ENCODE measurements at places on chromosomes 4 and X.

GRCh38 chr4:25928379-25929297, 14.6 kb downstream of the SMIM20 start:
- DNase-seq: no peak

DNA sequence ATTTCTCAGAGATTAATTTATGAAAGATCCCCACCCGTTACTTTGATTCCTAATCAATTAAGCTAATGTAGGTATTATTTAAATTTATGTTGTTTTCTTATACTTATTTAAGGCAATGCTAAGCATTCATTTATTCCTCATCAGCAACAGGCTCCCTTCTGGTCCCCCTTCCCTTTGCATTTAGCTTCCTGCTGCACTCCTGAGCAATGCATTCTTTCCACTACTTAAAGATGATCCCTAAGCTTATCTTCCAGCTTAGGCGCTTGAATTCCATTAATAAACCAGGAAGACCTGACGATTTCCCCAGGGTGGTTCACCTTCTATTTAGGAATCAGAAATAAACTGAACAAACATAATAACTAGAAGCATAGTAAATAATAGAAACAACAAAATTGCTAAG, 1003.1 kb downstream of the FSTL5 start:
- no peak for DNase-seq

DNA sequence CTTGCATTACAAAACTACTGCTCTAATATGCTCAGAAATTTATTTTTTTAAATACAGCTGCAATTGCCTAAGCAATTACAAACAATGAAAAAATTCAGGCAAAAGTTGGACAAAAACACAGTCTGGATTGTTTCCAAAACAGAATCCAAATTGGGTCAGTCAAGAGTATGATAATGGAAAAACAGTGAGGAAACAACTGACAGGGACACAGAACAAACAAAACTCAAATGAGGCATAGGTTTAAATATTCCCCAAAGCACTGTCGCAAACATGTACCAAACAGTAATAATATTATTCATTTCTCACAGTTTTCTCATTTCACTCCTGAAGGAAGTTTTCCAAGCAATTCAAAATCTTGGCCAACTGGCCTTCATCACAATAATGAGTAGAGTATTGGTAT, 386.6 kb downstream of the CENPC start:
- no peak for DNase-seq

DNA sequence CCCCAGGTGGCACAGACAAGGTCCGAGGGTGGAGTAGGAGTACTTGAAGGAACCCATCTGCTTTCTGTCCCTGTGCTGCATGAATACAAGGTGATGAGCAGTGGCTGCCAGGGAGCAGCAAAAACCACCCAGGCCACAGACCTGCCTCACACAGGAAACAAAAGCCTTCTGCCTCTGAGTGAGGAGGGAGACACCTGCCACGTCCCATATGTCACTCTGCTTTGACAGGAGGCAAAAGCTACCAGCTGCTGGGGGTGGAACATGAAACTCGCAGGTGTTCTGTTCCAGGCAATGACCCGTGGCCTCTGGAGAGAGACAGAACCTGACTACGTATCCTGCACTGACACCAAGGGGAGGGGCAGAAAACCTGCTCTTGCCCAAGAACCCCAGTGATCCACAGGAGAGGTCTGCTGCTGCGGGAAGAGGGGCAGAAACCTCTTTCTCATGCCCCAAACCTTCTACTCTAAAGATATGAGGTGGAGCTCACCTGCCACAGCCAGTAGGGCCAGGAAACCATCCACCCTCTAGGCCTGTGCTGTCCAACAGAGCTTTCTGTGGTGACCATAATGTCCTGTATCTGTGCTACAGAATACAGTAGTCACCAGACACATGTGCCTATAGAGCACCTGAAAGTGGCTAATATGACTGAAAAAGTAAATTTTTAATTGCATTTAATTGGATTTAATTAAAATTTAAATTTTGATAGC, 172.9 kb downstream of the PRDM5 start:
- DNase-seq: no peak

DNA sequence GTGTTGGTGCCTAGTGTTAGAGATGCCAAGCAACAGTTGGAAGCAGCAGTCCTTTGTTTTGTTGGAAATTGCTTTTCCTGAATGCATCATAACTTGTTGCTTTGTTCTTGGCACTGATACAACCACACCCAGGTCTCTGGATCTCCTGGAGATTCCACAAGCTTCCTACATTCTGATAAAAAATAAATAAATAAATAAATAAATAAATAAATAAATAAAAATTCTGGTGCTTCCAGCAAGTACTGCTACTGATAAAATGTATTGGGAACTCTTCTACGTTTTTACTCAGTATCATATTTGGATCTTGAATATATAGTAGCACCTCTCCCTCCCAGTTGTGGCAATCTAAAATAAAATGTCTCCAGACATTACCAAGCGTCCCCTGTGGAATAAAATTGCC, 62.7 kb upstream of the GRID2 start:
- DNase-seq: no peak

DNA sequence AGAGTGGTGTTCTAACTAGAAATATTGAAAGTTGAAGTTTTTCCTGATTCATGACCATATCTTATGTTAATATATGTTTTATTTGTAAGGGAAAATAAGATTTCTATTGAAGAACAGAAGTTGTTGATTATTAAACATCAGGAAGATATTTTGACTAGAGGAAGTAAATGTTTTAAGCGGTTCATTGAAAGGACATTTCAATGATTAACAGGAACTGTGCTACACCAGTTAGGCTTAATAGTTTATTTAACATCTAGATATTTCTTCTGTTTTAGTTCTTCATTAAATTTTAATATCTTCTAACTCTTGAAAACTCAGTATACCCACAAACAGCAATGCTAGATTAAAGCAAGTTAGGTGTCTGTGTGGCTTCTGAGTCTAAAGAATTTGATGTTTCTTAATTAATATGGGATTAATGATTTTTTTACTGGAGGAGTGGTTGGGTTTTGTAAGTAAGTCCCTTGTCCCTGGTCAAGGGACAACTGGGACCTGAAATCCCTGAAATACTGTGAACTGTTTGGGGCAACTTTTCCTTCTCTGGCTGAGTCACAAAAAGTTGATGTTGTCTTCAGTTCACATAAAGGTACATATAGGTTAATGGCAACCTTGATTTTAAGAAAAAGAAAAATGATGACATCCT, 42.9 kb upstream of the CYP4V2 start:
- no peak for DNase-seq

DNA sequence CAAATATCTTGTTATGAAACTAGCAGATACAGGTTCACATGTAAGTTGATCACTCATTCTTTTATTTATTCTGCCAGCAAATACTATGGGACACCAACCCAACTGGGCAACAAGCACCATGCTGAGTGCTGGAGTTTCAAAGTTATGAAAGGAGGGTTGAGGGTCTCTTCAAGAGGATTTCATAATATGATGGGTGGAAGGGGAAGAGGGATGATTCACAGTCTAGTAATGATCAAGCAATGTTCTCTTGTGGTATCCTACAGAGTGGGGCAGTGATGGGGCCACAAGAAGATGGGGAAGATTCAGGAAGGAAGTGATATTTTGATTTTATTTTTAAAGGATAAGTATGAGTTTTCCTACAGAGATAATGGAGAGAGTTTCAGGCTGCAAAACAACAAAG, 46.2 kb upstream of the TXK start:
- no peak for DNase-seq

- no peak for DNase-seq
Measured at GRCh38 chrX:23246001-23246400, 88.6 kb upstream of the PTCHD1 start.

DNA sequence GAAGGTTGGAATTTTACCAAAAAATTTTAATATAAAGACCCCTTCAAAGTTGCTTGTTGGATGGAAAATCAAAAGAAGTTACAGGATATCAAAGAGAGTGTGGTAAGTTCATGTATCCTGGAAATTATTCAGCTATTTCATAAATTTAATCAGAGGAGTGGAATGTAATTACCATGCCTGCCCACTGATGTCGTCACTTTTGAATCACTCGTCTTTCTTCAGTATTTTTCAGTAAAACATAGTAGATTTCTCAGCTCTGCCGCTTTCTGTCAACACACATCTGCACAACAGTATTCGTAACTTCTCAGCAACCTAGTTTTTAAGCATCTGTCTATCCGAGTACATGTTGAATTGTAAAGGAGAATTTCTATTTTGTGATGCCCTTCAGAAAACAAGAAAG, 2163.0 kb upstream of the AGA start:
- DNase-seq: no peak
